Mammary epithelial cell (primary cell): ENCODE measurements at places on chromosomes 13 and 19. TPM values are rescaled to one million over a fixed set of nuclear protein-coding genes. Genes with fewer than 3 reads are reported as not detected.

The WDR88 gene
- total RNA-seq = not detected in 2 replicates

The FOSB gene
- 1.8 TPM for total RNA-seq

The IL4I1 gene
- total RNA-seq = not detected

The GZMM gene
- total RNA-seq = not detected

The GGN gene
- 0.19 and 0.68 TPM in 2 replicates for total RNA-seq

The CYP4F3 gene
- total RNA-seq = under 0.01 TPM

The CCDC8 gene
- 50.1 and 94.6 TPM in 2 replicates for total RNA-seq

The LPAR6 gene
- 5.0 and 7.9 TPM in 2 replicates for total RNA-seq

The RASIP1 gene
- 2.8 TPM for total RNA-seq

The CYP2F1 gene
- total RNA-seq = not detected in 2 replicates

The SYNGR4 gene
- not detected for total RNA-seq

The EEF2 gene
- total RNA-seq = 2,208 and 2,299 TPM in 2 replicates

The ZNF44 gene
- total RNA-seq = 6.6 and 8.2 TPM in 2 replicates

The USHBP1 gene
- not detected in 2 replicates for total RNA-seq

The SLC25A41 gene
- not detected for total RNA-seq

The ZNF304 gene
- total RNA-seq = 8.0 and 8.2 TPM in 2 replicates

The FOXA3 gene
- total RNA-seq = not detected in 2 replicates

The GJB2 gene
- total RNA-seq = 21.1 and 48.1 TPM in 2 replicates

The LILRB5 gene
- not detected in 2 replicates for total RNA-seq

The KLK4 gene
- total RNA-seq = not detected in 2 replicates

The YJEFN3 gene
- total RNA-seq = 4.1 and 8.3 TPM in 2 replicates

The FFAR2 gene
- total RNA-seq = not detected

The FPR3 gene
- not detected for total RNA-seq

The SIGLEC8 gene
- not detected for total RNA-seq

The PPP1R15A gene
- 200 and 585 TPM in 2 replicates for total RNA-seq

The RNASEH2B gene
- total RNA-seq = 20.8 TPM

The ADPRHL1 gene
- total RNA-seq = 1.2 and 2.2 TPM in 2 replicates

The BICRA gene
- 9.6 and 10.2 TPM in 2 replicates for total RNA-seq

The KLK3 gene
- total RNA-seq = not detected in 2 replicates
